Activated naive CD8-positive, alpha-beta T cell treated with anti-CD3 and anti-CD28 coated beads for 36 hours (primary cell): ENCODE measurements at places on chromosomes 2 and 18.

- DNase-seq = no peak
Observed at GRCh38 chr2:65545837-65546805, 113.7 kb upstream of the SPRED2 start.

- DNase-seq = no peak
Observed at GRCh38 chr2:201500534-201500933, 49.0 kb downstream of the STRADB start.

DNA sequence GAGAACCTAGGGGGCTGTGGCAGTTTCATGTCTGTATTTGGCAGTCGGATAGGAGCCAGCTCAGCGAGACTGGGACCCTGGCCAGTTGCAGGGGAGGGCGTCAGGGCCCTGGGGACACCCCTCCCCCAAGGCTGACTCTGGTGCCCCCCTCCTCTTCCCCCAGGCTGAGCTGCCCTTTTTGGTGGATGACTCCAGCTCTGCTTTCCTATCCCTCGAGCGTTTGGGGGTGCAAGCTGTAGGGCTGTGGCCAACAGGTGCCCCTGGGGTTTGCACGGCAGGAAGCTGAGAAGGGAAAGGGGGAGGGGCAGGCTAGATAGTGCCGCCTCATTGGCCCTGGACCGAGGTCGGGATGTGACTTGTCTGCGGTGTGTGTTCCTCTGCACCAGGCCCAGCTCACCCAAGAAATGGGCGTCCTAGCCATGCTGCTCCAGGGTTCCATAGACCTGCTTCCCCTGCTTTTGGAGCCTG lies 26.4 kb downstream of the SPEG start:
- peak; percentile 42 for DNase-seq

- DNase-seq = peak; percentile 40
Observed at GRCh38 chr2:71277536-71278103, 50.7 kb upstream of the PAIP2B start.

GRCh38 chr2:222753251-222753824 lies 81.9 kb downstream of the MOGAT1 start:
- no peak for DNase-seq

DNA sequence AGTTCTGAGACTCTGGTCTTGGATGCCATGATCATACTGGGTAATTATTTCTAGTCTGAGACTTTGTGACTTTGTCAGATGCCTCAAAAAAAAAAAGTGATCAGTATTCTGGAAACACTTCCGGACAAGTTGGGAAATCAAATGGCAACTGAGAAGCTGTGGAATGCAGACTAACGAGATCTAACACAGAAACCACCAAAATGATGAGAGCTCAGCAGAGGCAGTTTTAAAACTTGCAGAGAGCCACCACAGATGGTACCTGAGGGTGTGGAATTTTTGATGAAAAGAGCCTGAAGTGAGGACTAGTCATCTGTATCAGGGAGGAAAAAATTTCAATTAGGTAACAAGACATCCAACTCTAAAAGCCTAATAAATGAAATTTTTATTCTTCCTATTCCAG lies 5.5 kb upstream of the GPR75 start:
- DNase-seq = no peak

GRCh38 chr2:84958135-84959059 lies 12.6 kb upstream of the KCMF1 start:
- DNase-seq = no peak

GRCh38 chr2:227455200-227455599 lies 16.8 kb upstream of the AGFG1 start:
- DNase-seq = no peak

DNA sequence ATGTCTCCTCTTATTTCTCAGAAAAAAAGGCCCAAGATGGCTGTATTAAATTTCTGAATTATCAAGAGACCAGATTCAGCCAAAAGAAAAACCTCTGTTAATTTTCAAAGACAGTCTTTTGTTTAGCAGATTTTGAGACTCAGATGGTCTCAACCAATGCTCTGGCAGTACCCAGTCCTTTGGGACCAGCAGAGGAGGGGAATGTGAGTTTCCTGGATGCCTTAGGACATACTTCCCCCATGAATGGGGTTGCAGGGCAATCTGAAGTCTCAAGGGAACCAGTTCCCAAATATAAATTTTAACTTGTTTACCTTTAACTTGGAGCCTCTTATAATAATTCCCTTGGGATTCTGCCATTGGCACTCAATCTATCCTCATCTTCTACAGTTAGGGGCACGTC lies 107.8 kb upstream of the ZNF521 start:
- DNase-seq = no peak

DNA sequence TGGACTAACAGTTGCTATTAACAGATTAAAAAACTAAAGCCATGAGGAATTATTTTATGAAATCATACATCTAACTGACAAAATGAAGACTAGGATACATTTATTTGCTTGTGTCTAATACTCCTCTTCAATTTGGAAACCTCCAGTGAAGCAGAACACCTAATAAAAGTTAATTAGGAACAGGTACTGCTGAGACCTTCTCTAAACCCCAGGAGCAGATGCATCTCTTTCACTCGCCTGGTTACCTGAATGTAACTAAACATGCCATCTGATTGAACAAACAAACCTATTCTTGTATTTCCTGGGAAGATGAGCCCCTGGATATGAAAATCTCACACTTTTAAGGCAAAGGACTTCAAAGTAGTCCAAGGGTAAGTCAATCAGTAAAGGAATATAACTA lies 898.2 kb downstream of the NRXN1 start:
- no peak for DNase-seq

- no peak for DNase-seq
Observed at GRCh38 chr2:131031875-131032274, 61.4 kb downstream of the FAM168B start.

GRCh38 chr2:75133621-75134570 lies 65.4 kb downstream of the TACR1 start:
- no peak for DNase-seq

DNA sequence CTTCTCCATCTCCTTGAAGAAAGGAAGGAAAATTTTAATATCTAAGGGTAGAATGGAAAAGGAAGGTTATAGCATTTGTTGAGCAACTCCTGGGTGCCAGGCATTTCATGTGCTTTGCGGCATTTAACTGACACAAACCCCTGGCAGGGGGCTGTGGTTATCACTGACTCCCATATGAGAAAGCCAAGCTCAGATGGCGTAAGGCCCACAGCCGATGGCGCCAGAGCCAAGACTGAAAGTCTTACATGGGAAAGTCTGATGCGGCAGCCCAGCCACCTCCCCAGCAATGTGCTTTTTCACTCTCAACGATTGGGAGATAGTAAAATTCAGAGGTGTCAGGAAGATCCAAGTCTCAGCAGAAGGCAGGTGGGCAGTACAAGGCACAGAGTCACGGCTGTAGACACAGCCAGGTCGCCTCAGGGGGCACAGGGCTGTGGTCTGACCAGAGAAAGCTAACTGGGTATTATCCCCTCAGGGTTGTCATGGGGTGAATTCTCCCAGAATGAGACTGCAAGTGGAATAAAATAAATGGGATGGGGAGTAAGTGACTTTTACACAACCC lies 324.2 kb upstream of the NCKAP5 start:
- no peak for DNase-seq

- no peak for DNase-seq
Observed at GRCh38 chr2:165623161-165623560, 153.7 kb downstream of the CSRNP3 start.

DNA sequence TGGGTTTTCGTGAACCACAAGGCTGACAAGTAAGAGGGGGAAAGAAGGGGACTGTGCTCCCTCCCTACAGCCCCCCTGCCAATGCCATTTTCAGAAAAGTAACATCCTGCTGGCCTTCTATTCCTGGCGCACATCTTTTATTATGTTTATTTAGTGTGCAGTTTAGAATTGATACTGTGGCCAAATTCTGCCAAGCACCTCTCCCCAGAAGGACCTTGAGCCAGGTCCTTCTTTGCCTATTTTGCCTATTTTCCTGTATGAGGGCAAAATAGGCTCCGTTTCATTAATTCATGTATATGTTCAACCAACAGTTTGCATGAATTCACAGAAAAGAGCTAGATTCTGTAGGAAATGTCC lies 136.0 kb downstream of the MYO3B start:
- no peak for DNase-seq

- no peak for DNase-seq
Observed at GRCh38 chr18:13221869-13222855, 3.6 kb downstream of the LDLRAD4 start.

- no peak for DNase-seq
Observed at GRCh38 chr2:68714866-68715265, 19.7 kb upstream of the ARHGAP25 start.

DNA sequence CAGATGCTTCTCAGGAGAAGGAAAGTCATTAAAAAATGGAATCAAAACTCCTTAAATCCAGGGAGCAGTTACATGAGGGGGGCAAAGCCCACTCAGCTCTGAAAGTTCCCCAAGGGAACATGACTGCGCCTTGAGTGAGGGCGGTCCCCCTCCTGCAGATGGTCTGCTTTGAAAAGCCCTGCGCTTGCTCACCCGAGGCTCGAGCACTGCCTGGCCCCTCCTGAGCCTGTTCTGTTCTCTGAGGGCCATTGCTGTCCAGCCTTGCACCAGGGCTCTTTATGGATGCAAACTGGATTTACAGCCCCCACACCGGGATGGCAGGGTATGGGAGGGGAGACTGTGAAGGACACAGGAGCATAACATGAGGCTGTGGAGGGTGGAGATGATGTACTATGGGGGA lies 37.8 kb upstream of the DNMT3A start:
- no peak for DNase-seq

DNA sequence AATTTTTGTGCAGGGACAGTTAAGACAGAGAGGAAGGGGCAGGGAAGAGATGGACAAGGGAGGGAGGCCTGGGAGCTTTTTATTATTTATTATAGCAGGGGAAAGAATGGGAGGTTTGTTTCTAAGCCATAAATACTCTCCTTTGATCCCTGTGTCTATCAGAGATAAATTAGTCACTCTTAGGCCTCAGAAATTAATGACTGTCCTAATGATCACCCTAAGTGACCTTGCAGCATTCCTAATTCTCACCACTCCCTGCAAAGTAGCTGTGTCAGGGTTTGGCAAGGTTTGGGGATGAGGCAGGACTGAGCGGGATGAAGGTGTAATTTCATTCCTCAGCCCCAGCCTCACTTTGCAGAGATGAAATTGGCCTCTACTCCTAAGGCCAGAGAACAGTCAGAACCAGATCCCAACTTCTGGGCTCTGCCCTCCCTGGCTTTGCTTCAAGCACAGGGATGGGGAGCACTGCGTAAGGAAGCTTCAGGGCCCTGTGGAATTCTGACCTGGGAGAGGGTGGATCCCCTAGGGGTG lies 95.0 kb downstream of the TMEM17 start:
- DNase-seq = no peak

GRCh38 chr2:152031747-152032306 lies 67.0 kb downstream of the CACNB4 start:
- DNase-seq = no peak

GRCh38 chr2:175147186-175147585 lies 20.8 kb downstream of the ATF2 start:
- DNase-seq = no peak

- no peak for DNase-seq
Observed at GRCh38 chr2:189783451-189783926, 650 bp downstream of the ORMDL1 start.

GRCh38 chr18:1652018-1652417 lies 747.3 kb downstream of the ADCYAP1 start:
- DNase-seq = no peak

DNA sequence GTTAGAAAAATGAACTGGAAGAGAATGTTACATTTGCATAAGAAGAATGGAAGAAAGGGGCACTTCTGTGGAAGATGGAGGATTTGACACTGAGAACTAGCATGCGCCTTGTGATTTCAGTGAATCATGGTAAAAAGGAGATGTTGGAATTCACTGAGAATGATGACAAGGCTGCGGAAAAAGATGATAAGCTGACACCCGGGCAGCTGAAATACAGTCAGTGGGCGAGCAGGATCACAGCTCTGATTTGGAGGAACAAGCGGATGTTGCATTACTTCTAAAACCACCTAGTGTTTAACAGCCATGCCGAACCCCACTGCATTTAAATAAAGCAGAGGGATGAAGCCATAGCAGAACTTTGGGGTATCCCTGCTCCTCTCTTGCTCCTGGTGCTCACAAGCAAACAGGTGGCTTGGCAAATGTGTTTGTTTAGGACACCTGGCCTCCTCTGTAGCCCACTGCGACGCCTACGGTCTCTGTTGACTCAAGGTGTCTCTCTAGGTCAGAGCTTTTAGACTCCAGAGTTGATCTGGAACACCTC lies 134.9 kb downstream of the NDUFA10 start:
- no peak for DNase-seq

DNA sequence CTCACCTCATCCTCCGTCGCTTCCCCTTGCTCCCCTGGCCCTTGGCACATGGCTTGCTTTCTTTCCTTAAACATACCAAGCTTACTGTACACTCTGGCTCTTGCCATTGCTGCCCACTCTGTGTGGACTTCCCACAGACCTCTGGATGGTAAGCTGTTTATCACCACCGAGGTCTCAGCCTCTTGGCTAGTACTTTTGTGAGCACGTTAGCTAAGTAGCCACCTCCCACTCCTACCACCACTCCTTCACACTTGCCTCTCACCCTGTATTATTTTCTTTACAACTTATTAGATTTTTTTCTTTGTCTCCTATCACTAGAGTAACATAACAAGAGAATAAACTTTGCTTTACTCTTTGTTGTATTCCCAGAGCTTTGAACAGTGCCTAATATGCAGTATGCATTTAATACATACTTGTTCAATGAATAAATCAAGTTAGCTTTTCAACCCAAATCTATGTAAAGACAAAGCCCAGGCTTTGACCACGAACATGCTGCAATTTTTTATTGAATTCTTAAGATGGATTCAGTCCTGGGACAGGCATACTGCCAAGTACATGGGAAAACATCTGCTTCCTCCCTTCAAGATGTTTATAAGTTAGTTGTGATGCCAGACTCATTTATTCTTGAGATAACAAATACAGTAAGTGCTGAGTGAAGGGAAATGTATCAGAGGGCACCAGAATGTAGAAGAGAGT lies 25.0 kb upstream of the MSGN1 start:
- DNase-seq = no peak

DNA sequence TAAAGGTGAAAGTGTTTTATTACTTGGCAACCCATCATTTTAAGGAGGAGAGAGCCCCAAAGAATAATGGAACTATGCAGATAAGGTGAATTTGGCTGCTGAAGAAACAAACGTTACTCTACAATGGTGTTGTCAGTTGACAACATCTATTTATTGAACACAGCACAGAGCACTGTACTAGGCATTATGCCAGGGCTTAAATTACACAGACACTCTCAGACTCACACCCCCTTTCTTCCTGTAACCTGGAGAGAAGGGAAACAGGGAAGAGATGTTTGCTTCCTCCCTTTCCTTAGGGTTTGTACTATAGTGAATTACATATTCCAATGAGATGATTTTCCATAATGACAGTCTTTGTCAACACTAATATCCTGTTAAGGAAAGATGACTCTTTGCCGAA lies 94.0 kb upstream of the ATP5MC3 start:
- DNase-seq = no peak

DNA sequence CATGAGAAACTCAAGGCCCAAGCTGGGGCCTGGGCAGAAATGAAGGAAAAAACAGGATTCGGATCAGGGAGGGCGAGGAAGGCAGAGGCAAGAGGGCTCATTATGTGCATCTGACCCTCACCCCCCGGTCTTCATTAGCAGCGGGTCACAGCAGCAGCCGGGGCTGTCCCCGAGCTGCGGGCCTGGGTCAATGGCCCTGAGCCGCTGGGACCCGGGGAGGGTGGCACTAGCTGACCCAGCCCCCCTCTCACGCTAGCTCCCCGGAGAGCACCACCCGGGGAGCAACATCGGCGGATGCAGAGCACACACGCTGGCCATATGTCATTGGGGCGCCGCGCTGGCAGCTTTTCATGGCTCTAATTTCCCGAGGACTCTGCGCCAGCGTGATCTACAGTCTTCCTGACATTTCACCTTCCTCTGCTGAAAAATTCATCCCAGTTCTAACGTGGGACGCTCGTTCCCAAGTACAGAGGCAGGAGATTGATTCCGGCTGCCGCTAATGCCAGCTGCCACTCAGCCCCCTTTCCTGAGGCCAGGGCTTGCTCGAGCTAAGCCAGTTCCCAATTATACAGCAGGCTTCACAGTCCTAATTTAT lies 63.7 kb downstream of the EIPR1 start:
- DNase-seq = no peak
